ENCODE measurements at places on chromosomes 7 and 10. TPM values are rescaled to one million over a fixed set of nuclear protein-coding genes. Genes with fewer than 3 reads are reported as not detected.

Gene COX19
- 4.7 TPM for polyA plus RNA-seq

Gene ARHGAP21
- polyA plus RNA-seq = 29.5 TPM

Gene SCIN
- polyA plus RNA-seq = 0.05 TPM

Gene HTRA1
- 309 TPM for polyA plus RNA-seq

Gene VPS37D
- 2.9 TPM for polyA plus RNA-seq

Gene NXPH1
- not detected for polyA plus RNA-seq

Gene FZD8
- polyA plus RNA-seq = 7.5 TPM

Gene CNNM2
- polyA plus RNA-seq = 2.1 TPM

Gene BET1
- polyA plus RNA-seq = 14.8 TPM

Gene PODXL
- 86.4 TPM for polyA plus RNA-seq

Gene ARHGAP22
- polyA plus RNA-seq = 8.6 TPM

Gene IGFBP1
- 0.56 TPM for polyA plus RNA-seq

Gene RARRES2
- polyA plus RNA-seq = not detected
